ENCODE measurements at places on chromosomes 11 and 22.
A peak's percentile ranks its signal among the peaks of the same experiment; 100 is the strongest.

DNA sequence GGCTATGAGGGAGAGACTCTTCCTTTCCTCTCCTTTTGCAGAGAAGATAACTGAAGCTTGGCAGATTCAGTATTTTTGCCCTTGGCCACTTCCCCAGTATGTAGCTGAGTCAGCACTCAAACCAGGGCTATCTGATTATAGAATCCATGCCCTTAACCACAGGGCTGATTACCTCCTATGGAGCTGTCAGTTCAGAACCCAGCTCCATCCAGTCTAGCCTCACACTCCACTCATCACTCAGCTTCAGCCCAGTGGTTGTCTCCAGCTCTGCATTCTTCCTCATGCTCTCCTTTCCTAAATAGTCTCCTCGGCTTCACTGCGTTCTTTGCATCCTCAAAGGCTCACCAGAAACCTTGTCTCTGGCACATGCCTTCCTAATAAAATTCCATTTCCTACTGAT, 151.6 kb upstream of the BLID start:
- peak; percentile 45 for DNase-seq

DNA sequence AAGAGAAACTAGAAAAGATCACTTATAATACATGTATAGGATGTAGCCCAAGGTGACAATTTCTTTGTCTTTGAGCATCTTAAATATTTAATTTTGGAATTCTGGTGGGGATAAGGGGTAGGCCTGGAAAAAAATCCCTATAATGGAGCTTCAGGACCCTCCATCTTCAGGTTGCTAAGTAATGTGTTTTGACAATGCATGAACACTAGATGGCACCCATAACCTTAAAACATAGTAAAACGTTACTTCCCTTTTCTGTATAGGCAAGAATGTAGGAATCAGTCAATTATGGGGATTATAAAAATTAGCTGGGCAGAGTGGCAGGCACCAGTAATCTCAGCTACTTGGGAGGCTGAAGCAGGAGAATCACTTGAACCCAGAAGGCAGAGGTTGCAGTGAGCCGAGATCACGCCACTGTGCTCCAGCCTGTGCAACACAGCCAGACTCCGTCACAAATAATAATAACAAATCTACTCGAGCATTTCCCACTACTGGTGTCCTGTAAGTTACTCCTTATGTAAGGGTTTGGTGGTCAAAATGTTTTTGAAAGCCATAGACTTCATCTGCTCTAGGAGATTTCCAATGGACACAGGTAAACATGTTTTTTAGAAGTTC, 541.9 kb upstream of the CCDC90B start:
- DNase-seq = peak; percentile 44

DNA sequence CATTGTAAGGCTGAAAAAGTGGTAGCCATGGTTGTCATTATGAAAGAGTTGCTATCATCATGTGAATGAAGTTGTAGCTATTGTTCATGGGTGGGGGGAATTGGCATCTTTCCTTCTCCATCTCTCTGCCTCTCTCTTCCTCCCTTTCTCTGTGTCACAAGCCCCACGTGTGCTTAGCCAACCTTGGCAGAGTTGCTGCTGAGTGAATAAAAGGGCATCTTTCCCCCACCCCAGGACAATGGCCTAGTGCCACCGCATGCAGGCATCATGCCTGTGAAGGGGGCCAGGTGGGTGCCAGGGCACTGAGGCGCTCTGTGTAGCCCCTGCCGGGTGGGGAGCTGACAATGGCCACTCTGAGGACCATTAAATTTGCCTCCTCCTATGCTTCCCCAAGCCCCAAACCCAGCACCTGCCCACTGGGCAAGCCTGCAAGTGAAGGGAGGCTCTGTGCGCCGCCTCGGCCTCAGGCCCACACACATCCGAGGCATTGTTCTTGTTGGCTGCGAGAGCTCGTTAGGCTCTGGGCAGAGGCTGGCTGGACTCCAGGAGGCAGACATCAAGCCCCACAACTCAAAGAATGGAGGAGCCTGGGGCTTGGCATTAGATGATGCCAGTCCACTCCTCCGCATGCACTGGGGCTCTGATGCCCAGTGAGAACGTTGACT, 103.9 kb downstream of the SEZ6L start:
- DNase-seq = no peak

DNA sequence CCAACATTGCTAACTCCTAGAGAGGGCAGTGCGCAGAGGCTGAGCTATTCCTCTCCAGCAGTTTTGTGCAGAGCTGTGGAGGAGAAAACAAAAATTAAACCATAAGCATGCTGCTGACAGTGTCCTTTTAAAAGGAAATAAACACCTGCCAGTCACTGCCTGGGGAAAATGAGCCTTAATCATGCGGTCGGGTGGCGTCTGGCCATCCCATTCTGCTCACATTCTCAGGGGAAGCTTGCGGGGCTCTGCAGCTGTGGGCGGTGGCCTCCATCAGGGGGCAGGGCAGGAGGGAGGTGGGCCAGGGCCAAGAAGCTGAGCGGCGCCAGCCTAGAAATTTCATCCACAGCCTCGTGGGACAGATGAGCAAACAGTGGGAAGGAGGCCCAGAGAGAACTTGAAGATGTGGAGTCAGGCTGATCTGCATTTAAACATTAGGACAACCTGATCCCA, 71.0 kb upstream of the TP53I11 start:
- DNase-seq = no peak

- no peak for DNase-seq
Observed at GRCh38 chr11:44246726-44247125, 63.2 kb downstream of the ALX4 start.

DNA sequence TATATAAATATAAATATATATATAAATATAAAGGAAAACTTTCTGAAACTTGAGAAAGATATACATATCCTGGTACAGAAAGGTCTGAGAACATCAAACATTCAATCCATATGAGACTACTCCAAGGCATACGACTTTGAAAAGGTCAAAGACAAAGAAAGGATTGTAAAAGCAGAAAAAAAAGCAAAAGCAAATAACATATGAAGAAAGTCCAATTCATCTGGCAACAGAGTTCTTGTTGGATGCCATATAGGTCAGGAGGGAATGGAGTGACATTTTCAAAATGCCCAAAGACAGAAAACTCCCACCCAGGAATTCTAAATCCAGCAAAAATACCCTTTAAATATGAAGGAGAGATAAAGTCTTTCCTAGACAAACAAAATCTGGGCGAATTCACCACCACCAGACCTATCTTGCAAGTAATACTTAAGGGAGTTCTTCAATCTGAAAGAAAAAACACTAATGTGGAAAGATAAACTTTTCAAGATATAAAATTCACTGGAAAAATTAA, 42.3 kb upstream of the MRPL17 start:
- no peak for DNase-seq

DNA sequence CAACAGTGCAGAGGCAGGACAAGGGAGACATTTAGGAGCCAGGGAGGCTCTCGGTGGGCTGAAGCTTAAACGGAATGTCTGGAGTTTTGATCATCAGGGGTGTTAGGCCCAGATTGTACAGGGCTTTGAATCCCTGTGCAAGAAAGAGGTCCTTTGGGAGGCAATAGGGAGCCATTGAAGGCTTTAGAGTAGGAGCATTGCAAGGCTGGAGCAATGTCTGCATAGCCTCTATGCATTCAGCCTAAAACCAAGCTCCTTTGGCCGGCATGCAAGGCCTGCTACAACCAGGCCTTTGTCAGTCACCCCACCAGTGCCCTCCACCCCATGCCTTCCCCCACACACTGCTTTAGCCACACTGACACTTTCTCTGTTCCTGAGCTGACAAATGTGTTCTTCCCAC, 47.4 kb upstream of the FGF3 start:
- no peak for DNase-seq

GRCh38 chr11:4418403-4418802, 24.9 kb upstream of the TRIM21 start:
- no peak for DNase-seq

- DNase-seq = no peak
Observed at GRCh38 chr22:23690713-23691112, at the start of gene RGL4. RGL4 (plus strand) TSS chr22:23691013; CDS start chr22:23692031, 1,018 bp downstream.

DNA sequence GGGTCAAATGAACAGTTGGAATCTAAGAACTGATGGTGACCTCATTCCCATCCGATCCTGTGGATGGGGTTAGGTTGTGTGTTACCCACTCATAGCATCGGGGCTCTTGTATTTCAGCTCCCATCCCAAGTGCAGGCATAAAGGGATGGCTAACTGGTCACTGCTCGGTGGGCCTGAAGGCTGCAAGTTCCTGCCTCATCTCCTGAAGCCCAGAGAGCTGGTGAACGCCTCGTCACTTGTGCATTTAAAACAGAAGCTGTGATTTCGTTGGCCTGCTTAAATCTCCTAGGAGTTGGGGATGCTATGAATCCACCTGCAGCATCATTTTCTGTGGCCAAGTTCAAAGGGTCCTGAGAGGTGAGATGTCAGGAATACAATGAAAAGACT, 477.0 kb downstream of the TBC1D22A start:
- DNase-seq = no peak

DNA sequence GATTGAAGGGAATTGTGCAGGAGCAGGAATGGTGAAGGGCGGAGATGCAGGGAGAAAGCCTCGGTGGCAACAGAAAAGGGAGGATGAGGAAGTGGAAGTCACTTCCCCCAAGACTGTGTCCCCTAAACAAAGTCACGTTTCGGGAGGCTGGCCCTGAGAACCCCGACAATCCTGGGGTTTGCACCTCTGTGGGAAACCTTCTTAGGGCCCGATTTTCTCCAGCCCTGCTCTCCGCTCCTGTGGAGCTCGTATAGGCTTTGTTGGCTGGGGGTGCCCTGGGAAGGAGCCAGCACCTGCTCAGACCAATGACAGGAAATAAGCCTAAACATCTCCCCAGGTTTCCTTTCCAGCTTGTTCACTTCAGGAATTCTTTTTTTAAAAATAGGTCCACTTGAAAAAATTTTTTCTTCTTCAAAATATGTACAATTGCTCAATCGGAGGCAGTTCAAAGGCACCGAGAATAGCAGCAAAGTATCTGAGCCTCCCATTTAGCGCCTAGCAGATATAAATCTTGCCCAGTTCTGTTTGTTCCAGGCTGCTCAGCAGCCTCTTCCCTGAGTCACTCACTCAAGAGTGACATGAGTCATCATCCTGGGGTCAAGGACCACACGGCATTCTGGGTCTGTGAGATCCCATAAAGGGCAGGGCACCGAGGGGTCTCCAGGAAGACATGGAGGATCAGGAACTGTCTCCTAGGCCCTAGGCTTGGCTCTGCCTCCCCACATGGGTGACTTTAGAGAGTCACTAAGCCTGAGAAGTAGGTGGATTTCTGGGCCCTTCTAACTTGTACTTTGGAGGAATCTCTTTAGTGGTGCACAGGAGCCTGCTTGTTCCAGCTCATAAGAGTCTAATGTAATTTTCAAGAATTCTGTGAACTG, 34.0 kb downstream of the IRAG1 start:
- DNase-seq = peak; percentile 85

GRCh38 chr11:23574149-23574548, 713.9 kb upstream of the CCDC179 start:
- DNase-seq = no peak

- peak; percentile 67 for DNase-seq
Observed at GRCh38 chr11:8826901-8827560, 84.0 kb upstream of the AKIP1 start.

DNA sequence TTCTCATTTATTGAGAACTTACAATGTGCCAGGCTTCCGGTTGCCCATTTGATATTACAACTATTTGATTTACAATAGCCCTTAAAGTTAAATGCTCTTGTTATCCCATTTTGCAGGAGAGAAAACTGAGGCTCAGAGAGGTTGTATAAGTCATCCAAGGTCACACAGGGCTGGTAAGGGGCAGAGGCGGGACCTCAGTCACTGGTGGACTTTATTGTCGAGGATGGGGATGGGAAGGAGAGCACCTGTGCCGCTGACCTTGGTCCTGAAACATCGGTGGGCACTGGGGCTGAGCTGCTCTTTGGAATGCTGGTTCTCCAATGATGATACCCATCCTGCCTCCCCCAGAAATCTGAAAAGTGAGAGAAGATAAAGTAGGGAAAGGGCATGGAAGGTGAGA, 265.4 kb downstream of the MIAT start:
- DNase-seq = no peak

GRCh38 chr11:131857246-131857645, 486.8 kb downstream of the NTM start:
- no peak for DNase-seq

GRCh38 chr22:40462195-40462984, 92.0 kb downstream of the SGSM3 start:
- DNase-seq = peak; percentile 57

DNA sequence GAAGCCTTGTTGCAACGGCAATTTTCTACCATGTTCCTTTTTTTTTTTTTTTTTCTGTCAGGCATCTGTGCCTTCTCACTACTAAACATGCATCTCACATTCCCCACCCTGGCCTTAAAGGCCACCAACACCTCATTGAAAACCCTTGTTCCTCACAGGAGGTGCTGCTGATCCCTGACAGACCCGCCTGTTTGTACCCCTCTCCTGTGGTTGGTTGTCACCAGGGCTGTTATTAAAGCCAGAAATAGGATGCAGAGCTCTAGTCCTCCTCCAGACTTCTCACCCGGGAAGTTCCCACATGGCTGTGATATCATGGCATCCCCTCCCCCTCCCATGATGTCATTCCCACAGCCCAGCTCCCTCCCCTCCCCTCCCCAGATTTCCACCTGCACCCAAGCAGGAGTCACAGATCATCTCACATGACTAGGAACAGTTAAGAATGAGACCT, 302.8 kb upstream of the NCAM1 start:
- no peak for DNase-seq

DNA sequence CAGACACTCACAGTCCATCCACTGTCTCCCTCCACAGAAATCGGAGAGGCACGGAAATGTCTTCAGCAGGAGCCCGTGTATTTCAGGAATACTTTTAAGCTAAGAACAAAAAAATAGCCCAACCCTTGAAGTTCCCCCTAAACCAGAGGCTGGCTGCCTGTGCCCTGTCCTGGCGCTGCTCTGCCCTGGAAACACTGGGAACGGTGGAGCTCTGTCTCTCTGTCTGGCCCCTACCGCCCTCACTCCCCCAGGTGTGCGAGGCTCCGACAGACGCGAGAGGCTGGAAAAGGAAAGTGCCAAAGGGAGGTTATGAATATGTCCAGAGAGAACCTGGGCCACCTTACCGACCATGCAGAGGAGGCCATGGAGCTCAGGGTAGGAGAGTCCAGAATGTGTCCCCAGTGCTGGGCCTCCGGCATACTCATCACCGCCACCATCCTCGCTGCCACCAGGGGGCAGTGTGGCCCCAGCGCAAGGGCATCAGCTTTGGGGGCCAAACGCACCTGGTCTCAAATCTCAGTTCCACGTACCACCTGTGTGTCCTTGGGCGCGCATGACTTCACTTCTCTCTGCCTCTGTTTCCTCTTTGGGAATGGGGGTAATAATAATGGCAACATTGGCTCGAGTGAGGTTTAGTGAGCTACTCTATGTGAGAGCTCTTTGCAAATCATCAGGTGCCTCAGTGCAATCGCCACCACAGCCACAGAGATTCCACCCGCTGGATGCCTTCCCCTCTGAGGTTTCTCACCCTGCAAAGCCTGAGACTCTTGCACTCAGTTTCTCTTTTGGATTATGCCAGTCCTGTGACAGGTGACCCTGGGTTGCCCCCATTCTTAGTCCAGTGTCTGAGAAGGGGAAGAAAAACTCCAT, 10.4 kb upstream of the SLCO2B1 start:
- DNase-seq = no peak
